Spleen (tissue), 13 donors: ENCODE measurements at places on chromosomes 5 and 9. TPM values are rescaled to one million over a fixed set of nuclear protein-coding genes. Genes with fewer than 3 reads are reported as not detected.

The AP3S1 gene
- total RNA-seq = 57.3 TPM

The PIP5K1B gene
- total RNA-seq = 10.3 TPM

The TMEM252 gene
- not detected for total RNA-seq

The SCAI gene
- total RNA-seq = 19.6 TPM

The DPYSL3 gene
- 58.2 TPM for total RNA-seq

The NFIL3 gene
- 21.1 TPM for total RNA-seq

- H3K4me3 ChIP-seq = no peak overlapping the region
- no peaks in the 10 kb centered on the region for H3K36me3 ChIP-seq
- no peaks in the 10 kb centered on the region for H3K27me3 ChIP-seq
- no peak for DNase-seq
- no peak overlapping the region for H3K27ac ChIP-seq
- no peaks in the 10 kb centered on the region for H3K4me1 ChIP-seq
Observed at GRCh38 chr5:15538516-15538915, 38.5 kb downstream of the FBXL7 start.

DNA sequence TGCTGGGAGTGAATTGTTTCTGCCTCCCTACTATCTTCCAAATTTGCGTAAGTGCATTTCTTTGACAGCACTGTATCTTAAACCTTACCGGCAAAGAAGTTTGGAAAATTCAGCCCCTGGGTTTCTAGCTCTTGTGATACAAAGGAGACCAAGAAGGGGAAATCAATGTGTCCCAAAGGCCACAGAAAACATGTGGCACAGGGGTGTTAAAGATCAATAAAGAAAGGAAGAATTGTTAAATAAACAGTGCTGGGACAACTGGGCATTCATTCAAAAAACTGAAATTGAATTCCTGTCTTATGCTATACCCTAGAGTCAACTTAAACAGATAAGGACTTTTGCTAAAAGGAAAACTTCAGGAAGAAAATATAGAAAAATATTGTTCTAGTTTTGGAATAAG is 328.1 kb downstream of the MAN2A1 start:
- no peak for DNase-seq
- no peaks in the 10 kb centered on the region for H3K36me3 ChIP-seq
- no peaks in the 10 kb centered on the region for H3K27me3 ChIP-seq
- H3K4me1 ChIP-seq = no peaks in the 10 kb centered on the region
- H3K4me3 ChIP-seq = no peak overlapping the region

DNA sequence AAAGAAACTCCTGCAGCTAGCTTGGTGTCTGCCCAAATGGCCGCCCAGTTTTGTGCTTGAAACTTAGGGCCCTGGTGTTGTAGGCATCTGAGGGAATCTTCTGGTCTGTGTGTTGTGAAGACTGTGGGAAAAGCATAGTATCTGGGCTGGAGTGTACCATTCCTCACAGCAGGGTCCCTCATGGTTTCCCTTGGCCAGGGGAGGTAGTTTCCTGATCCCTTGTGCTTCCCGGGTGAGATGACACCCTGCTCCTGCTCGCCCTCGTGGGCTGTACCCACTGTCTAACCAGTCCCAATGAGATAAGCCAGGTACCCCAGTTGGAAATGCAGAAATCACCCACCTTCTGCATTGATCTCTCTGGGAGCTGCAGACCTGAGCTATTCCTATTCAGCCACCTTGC is 182.8 kb downstream of the GDNF start:
- H3K4me1 ChIP-seq = no peaks in the 10 kb centered on the region
- H3K4me3 ChIP-seq = no peak overlapping the region
- no peak overlapping the region for H3K27ac ChIP-seq
- no peak for DNase-seq

DNA sequence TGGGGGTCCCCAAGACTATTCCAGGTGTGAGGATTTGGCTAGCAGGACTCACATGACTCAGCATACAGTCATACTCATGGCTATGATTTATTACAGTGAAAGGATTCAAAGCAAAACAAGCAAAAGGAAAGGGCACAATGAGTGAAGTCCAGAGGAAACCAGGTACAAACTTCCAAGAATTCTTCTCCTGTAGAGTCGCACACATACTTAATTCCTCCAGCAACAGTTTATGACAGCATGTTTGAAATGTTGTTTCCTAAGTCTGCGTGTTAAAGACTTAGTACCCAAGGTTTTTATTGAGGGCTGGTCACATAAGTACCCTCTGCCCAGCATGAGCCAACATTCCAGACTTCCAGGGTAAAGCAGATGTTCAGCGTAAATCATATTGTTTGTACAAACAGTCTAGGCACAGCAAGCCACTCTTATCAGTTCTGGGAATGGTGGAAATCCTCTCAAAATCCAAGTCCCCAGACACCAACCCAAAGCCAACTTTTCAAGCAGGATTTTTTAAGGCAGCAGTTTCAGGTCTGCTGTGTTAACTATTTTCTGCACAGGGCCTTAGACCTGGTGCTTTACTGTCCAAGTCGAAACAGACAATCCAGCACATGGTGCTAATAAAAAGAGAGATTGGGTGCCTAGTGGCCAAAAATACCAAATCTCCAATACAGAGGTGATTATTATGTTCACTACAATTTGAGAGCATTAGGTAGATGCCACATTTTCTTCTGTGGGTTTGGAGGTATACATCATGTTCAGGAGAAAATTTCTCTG is 18.6 kb upstream of the RICTOR start:
- DNase-seq = no peak
- no peaks in the 10 kb centered on the region for H3K36me3 ChIP-seq
- H3K4me3 ChIP-seq = no peak overlapping the region
- no peaks in the 10 kb centered on the region for H3K4me1 ChIP-seq

GRCh38 chr5:73117088-73117740 is 3.2 kb upstream of the TMEM171 start:
- H3K27ac ChIP-seq = peak overlapping the region; percentile 92
- DNase-seq = no peak
- no peak overlapping the region for H3K4me3 ChIP-seq
- peaks cover 15% of the 10 kb centered on the region for H3K27me3 ChIP-seq

DNA sequence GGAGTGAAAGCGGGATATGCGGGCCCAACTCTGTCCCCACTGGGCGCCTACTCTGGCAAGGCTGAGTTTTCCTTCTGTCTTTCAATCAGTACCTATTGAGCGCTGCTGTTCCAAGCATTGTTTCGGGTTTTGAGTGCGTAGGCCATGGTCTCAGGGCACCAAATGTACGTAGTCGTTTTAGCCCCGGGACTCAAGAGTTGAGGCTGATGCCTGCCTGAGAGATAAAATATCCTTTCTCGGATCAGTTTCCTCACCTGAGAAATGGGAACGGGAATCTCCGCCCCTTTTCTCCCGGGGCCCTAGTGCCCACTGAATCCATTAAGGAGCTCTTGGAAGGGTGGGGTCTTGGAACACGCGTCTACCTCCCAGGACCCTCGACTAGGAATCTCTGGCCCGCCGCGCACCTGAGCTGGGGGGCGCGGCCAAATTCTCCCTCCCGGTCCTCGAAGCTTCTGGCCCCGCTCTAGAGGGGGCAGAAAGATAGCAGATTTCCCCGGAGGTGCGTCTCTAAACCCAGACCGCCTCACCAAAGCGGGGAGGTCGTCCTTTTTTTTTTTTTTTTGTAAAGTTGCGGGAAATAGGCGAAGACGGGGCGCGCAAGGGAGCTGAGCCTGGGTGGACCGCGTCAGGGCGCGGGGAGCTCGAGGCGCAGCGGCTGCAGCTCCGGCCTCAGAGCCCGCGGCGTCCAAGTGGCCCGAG is 494 bp upstream of the CXXC5 start:
- H3K4me1 ChIP-seq = peaks cover 68% of the 10 kb centered on the region
- H3K27me3 ChIP-seq = no peaks in the 10 kb centered on the region
- H3K27ac ChIP-seq = no peak overlapping the region
- no peak for DNase-seq

DNA sequence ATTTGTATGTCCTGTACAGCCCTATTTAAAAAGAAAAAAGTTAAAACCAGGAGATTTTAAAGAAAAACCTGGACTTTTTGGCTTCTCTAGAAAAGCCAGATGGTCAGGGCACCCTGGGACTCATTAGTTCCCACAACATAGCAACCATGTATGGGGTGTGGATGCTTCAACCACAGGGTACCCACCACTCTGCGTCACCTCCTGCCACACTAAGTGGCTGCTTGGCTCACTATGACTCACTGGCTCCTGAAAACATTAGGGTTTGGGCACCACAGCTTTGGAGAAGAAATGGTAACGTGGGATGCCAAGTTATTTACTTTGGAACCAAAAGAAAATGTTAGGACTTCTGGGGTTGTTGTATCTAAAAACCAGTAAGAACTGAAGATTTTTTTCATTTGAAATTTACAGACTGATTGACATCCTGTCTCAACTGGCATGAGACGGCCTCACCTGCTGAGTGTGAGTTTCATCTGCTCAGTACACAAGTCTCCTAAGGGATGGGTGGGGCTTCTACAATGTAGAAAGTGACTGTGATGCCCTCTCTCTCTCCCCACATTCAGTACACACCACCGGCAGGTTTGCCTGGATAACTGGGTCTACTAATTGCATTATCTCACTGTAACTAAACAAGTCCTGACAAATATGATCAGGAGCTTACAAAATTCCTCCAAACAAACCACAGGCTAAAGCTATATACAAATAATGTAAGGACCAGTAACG is 103.9 kb downstream of the ESM1 start:
- peaks cover 14% of the 10 kb centered on the region for H3K4me1 ChIP-seq
- peaks cover 46% of the 10 kb centered on the region for H3K27me3 ChIP-seq
- H3K4me3 ChIP-seq = no peak overlapping the region

- H3K36me3 ChIP-seq = no peaks in the 10 kb centered on the region
- no peak for DNase-seq
- H3K27me3 ChIP-seq = no peaks in the 10 kb centered on the region
- no peak overlapping the region for H3K27ac ChIP-seq
Observed at GRCh38 chr5:132704875-132705274, 31.1 kb downstream of the IL4 start.

GRCh38 chr5:58855851-58856739 is 273.2 kb downstream of the RAB3C start:
- no peak overlapping the region for H3K4me3 ChIP-seq
- no peaks in the 10 kb centered on the region for H3K27me3 ChIP-seq
- no peak overlapping the region for H3K27ac ChIP-seq

DNA sequence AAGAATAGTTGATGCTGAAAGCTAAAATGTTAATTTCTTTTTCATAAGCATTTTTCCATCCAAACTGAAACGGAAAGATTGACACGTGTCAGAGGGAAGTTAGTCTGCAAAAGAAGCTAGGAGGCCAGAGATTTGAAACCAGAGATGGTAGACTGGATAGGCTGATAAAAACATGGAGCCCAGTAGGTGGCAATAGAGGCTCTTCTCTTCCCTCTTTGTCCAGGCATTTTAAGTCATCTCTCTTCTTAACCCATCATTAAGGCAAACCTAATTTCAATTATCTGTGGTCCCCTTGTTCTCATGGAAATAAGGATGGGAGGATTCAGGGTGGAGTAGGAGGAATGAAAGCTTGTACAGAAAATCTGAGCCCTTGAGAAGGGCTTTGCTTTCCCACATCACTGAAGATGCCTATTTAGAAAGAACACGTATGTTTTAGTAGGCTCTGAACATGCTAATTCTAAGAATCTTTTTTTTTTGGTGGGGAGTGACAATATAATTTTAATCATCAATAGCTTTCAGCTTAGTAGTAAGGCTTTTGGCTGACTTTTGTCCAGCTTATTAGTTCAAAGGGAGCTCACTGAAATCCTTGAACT is 66.6 kb downstream of the ZNF474 start:
- DNase-seq = no peak
- H3K36me3 ChIP-seq = no peaks in the 10 kb centered on the region
- H3K27ac ChIP-seq = no peak overlapping the region
- H3K27me3 ChIP-seq = no peaks in the 10 kb centered on the region
- no peak overlapping the region for H3K4me3 ChIP-seq

DNA sequence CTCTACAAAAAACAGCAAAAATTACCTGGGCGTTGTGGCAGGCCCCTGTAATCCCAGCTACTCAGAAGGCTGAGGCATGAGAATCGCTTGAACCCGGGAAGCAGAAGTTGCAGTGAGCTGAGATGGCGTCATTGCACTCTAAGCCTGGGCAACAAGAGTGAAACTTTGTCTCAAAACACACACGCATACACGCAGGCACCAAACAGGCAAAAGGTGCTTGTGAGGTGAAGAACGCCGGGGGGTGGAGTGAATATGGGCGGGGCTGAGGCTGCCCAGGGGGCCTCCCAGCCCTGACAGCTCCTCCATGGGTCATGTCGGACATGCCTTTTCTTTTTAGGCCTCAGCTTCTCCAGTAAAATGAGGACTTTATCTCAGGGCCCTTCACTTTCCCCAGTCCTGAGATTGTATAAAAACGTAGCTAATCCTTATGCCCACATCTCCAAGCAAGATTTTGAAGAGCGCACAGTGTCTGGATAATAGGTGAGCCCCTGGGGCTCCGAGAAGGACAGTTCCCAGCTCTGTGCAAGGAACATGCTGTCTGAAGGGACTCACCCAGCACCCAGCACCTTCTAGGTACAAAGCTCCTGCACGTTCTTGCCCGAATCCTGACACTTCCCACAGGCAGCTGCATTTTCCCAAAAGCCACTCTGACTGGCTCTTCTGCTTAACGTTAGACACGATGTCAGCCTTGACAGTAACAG is 168.3 kb downstream of the COL23A1 start:
- H3K27me3 ChIP-seq = no peaks in the 10 kb centered on the region
- H3K4me1 ChIP-seq = no peaks in the 10 kb centered on the region
- no peaks in the 10 kb centered on the region for H3K36me3 ChIP-seq
- no peak overlapping the region for H3K4me3 ChIP-seq
- H3K27ac ChIP-seq = no peak overlapping the region

GRCh38 chr5:170268884-170269283 is 28.7 kb downstream of the LCP2 start:
- peak overlapping the region; percentile 88 for H3K27ac ChIP-seq
- peaks cover 14% of the 10 kb centered on the region for H3K36me3 ChIP-seq
- no peak overlapping the region for H3K4me3 ChIP-seq
- no peak for DNase-seq

- no peak overlapping the region for H3K4me3 ChIP-seq
- H3K4me1 ChIP-seq = peaks cover 8% of the 10 kb centered on the region
- no peaks in the 10 kb centered on the region for H3K36me3 ChIP-seq
Observed at GRCh38 chr5:91318724-91319123, 64.4 kb downstream of the ARRDC3 start.

DNA sequence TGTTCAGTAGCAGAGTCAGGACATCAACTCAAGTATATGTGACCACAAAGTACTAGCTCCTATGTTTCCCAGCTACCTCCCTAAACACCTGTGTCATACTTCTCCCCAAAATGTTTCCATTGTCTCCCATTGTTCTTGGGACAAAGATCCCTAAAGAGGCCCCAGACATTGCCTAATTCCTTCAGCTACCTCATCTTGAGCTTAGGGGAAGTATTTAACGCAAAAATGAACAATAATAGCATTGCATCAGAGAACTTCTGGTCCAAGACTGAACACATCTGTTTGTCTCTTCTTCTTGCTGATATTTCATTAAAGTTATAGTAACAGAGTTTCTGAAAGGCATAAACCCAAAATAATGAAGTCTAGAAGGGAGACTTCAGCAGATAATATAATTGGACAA is 430.8 kb downstream of the MTRR start:
- H3K36me3 ChIP-seq = no peaks in the 10 kb centered on the region
- no peaks in the 10 kb centered on the region for H3K4me1 ChIP-seq
- H3K4me3 ChIP-seq = no peak overlapping the region

DNA sequence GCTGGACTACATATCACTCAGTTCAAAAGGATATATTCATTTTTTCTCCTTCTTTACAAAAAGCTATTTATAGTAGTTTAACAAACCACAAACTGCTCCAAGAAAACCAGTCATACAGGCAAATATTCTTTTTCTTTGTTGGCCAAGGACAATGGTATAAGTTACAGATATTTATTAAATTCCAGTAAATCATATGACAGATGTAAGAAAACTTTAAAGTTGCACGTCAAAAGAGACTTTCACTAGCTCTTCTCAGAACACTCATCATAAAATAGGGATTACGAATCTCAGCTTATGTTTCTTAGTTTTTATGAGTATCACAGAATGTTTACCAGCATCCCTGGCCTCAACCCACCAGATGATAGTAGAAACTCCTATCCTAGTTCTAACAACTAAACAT is 67.2 kb downstream of the ANKRD31 start:
- no peak overlapping the region for H3K27ac ChIP-seq
- H3K36me3 ChIP-seq = no peaks in the 10 kb centered on the region
- no peak overlapping the region for H3K4me3 ChIP-seq
- H3K27me3 ChIP-seq = no peaks in the 10 kb centered on the region
- DNase-seq = no peak
